Activated CD8-positive, alpha-beta T cell treated with anti-CD3 and anti-CD28 coated beads, Interleukin-2, amount 10 ng/mL, durations not matched to agents 7 days and 5 days (primary cell): ENCODE measurements at places on chromosomes 3 and 15. TPM values are rescaled to one million over a fixed set of nuclear protein-coding genes. Genes with fewer than 3 reads are reported as not detected.

WDR93 gene
- not detected for total RNA-seq

MYL3 gene
- not detected for total RNA-seq

BCHE gene
- total RNA-seq = not detected

SLCO3A1 gene
- total RNA-seq = 29.3 TPM

PP2D1 gene
- total RNA-seq = not detected
